Psoas muscle (tissue), 8 donors: ENCODE measurements at places on chromosomes 11 and 22.

DNA sequence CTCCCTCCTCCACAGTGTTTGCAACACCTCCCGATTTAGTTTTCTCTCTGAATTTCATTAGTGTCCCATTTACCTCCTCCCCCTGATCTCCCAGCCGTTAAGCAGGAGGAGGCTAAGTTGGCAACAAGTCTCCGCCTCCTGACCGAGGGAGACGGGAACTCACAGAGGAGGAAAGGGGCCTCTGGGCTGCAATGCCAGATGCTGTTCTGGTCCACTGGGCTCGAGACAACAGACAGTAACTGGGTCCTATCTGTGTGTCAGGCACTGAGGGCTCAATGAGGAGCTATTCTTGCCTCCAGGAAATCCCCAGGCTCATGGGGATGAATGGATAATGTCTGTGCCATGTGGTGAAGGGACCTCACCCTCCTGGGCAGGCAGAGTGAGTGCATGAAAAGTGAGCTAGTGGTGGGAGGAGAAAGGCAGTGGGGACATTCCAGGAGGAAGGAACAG is 228.1 kb downstream of the TENM4 start:
- no peak for DNase-seq

- no peak for DNase-seq
Observed at GRCh38 chr22:44200451-44200850, 19.7 kb downstream of the PARVG start.

DNA sequence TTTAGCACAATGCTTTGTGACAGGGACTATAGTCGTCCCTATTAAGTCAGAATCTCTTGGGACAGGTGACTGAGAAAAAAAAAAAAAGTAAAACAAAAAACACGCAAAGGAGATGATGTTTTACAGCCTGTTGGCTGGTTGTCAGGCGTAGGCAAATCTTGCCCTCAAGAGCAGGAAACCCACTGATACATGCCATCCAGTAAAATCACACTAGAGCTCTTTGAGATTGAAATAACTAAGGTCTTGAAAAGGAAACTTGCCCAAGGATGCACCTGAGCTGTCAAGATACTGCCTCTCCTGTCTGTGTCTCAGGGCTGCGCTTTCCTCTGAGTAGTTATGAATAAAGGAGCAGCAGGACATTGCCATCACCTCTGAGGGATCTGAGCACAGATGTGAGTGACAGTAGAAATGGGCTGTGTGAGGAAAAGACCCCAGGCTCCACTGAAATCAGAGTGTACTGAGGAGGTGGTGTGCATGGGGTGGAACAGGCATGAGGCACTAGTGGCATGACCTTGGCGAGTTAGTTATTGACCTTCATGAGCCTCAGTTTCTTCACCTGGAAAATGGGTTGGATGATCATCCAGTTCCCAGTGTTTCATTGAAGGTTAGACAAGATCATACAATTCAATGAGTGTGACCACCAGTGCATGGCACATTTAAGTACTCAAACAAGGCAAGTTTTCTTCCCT is 23.3 kb downstream of the MICAL2 start:
- no peak for DNase-seq

- no peak for DNase-seq
Observed at GRCh38 chr11:116175707-116176106, 597.1 kb downstream of the BUD13 start.

- DNase-seq: no peak
Observed at GRCh38 chr11:11553573-11553972, 68.2 kb downstream of the GALNT18 start.

DNA sequence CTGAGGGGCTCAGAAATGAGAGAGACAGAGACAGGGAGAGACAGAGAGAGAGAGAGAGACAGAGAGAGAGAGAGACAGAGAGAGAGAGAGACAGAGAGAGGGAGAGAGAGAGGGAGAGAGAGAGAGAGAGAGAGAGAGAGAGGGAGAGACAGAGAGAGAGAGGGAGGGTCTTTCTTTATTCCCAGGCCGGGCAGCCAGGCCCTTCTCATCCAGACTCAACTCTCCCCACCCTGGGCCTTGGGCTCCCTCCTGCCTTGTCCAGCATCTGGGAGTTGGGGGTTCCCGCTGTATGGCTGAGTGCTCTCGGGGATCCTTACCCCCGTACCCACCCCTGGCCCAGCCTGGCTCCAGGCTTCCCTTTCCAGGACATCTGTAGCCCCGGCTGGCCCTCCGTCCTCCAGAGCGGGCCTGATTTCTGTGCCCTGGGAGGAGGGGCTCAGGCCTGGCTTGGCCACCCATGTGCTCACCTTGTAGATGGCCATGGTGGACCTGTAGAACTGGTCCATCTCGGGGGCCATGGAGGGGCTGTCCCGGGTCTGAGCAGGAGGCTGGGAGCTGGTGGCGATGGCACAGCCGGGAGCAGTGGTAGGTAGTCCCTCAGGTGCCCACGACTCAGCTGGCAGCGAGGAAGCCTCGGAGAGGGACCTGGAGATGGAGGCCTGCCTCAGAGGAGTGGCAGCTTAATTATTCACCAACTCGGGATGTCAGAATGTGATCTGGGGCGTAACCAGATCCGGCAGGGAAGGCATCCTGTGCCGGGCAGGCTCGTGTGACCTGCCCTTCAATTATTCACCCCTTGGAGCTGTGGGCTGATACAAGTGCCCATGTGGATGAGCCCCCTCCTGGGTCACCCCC is at the start of gene BAIAP2L2:
Gene BAIAP2L2, minus strand, starts transcription at position 677 of the 855 bp plus-strand sequence. Its CDS starts 159 bp downstream, at position 518.
- no peak for DNase-seq

GRCh38 chr11:24386546-24387397 is 110.1 kb upstream of the LUZP2 start:
- DNase-seq: no peak

- no peak for DNase-seq
Observed at GRCh38 chr11:48228761-48229160, 12.2 kb downstream of the OR4B1 start.
